Thymus (tissue), 14 donors: ENCODE measurements at places on chromosomes 1 and 21.

DNA sequence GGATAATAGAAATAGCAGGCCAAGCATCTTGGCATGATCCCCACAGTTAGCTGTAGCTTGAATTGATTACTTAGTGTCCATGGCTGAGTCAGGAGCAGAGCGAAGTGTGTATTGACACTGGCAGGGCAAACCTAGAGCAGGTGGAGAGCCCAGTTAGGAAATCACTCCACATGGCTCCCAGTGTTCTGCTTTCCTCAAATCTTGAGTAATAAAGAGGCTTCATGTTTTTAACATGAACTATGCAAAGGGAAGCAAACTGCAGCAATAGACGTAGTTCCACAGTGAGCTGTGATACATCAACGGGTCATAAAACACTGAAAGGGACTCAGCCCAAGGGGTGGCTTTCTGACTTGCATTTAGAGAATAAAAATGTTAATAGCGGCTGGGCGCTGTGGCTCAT lies 28.9 kb downstream of the RHEX start:
- no peak overlapping the region for H3K4me3 ChIP-seq
- no peak overlapping the region for H3K27ac ChIP-seq
- no peaks in the 10 kb centered on the region for H3K27me3 ChIP-seq
- H3K36me3 ChIP-seq: no peaks in the 10 kb centered on the region

DNA sequence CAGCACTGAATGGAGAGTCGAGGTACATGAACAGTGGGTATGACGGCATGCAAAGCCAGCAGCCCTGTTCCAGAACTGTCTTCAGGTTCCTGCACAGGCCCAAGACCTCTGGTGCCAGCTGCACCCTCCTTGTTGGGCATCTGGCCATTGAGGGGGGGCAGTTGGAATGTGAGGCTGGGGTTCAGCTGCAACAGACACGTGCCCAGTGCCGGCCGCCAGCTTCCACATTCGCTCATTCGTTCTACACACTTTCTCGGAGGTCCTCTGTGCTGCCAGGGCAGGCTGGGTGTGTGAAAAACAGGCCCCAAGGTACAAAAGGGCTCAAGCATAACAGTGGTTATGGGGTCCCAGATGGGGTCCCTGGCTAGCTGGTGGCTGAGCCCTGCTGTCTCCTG lies 37.9 kb upstream of the SLC19A1 start:
- H3K4me3 ChIP-seq: no peak overlapping the region
- no peaks in the 10 kb centered on the region for H3K36me3 ChIP-seq

GRCh38 chr21:28229814-28230213 lies 762.9 kb downstream of the LTN1 start:
- H3K27me3 ChIP-seq: no peaks in the 10 kb centered on the region
- no peak overlapping the region for H3K27ac ChIP-seq
- no peaks in the 10 kb centered on the region for H3K36me3 ChIP-seq
- no peak for DNase-seq
- H3K4me3 ChIP-seq: no peak overlapping the region

DNA sequence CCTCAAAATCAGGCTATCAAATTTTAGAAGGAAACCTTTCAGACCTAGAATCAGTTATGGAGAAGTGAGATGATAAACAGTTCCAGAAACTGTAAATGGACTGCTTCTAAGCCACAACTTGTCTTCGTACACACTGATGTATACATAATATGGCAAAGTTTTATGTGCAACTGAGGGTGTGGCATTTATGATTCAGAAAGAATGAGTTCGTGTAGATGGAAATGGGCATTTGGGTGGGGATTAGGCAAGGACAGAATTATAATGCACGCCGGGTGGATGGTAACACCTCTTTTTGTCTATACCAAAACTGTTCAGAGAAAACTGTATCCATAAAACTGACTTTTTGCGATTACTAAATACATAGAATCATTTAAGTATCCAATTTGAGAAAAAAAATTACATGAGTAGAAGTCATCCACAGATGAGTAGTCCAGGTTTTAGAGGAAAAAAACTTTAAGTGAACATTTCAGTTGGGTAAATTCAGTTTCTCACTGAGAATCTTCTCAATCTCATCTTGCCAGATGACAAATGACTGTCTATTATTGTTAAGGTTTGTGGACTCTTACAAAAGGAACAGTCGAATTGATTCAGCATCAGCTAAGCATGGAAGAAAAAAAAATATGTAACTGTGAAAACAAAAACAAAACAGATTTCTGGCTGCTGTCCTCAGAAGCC lies 22.5 kb downstream of the ERRFI1 start:
- H3K4me1 ChIP-seq: peaks cover 10% of the 10 kb centered on the region
- H3K36me3 ChIP-seq: peaks cover 3% of the 10 kb centered on the region
- no peaks in the 10 kb centered on the region for H3K27me3 ChIP-seq
- no peak overlapping the region for H3K4me3 ChIP-seq
- no peak overlapping the region for H3K27ac ChIP-seq
